ENCODE measurements at places on chromosomes 1 and 21.

DNA sequence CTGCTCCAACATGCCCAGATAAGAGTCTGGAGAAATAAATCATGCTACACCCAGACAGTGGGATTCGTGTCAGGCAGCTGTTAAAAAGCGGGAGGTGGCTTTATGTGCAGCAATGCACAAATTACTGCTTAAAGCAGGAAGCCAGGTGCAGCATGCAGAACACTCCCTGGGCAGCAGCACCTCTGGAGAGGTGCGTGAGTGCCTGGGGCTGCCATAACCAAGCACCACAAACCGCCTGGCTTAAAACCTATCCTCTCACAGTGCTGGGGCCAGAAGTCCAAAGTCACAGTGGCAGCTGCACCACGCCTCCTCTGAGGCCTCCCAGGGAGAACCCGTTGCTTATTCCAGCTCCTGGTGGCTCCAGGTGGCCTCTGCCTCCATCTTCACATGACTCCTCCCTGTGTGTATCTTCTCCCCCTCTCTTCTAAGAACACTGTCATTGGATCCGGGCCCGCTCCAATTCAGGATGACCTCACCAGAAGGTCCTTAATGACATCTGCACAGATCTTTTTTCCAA, 115.6 kb downstream of the SIK1 start:
- no peak for DNase-seq

DNA sequence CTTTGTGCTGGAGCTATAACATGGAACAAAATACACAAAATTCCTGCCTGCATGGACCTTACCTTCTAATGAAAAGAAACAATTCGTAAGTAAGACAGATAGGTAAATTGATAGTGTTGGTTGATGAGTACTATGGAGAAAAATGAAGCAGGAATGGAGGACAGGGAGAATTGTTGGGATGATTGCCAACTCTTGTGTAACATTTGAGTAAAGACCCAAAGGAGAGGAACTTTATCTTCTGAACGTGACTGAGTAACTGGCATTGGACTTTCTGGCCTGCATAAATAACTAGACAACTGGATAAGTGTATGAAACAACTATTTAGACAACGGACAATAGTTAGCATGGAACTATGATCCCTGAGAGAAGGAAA, 6.8 kb upstream of the EFCAB14 start:
- DNase-seq: no peak

DNA sequence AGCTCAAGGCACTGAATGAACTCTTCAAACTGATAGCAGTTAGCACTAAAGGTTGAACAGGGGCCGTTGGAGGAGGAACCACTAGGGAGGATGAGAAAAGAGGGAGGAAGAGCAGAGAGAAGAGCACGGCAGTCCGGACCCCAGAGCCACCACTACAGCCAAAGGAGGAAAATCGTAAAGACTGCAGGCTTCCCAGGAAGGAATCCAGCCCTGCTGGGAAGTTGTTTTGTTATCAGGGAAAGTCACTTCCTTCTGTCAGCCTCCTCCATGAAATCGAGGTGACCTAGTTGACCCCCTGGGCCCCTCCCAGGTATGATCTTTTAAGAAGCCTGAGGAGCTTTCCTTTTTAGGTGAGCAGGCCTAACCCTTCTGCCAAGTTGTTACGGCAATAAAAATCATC, 88.2 kb downstream of the PBX1 start:
- no peak for DNase-seq

DNA sequence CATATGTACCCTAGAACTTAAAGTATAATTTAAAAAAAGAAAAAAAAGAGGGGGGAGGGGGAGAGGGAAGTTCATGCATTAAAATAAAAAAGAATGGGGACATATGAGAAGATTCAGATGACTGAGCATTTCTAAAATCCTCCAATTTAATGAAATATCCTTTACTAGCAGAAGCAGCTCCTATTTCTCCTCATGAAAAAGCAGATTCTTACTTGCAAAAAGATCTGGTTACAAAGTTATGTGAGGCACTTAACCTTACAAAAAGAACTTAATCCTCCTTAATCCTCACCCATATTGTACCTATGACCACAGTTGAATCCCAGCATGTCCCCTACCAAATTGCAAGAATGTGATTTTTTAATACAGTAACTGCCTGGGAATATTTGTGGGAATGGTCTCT, 298.5 kb downstream of the SRGAP2C start:
- DNase-seq: no peak

DNA sequence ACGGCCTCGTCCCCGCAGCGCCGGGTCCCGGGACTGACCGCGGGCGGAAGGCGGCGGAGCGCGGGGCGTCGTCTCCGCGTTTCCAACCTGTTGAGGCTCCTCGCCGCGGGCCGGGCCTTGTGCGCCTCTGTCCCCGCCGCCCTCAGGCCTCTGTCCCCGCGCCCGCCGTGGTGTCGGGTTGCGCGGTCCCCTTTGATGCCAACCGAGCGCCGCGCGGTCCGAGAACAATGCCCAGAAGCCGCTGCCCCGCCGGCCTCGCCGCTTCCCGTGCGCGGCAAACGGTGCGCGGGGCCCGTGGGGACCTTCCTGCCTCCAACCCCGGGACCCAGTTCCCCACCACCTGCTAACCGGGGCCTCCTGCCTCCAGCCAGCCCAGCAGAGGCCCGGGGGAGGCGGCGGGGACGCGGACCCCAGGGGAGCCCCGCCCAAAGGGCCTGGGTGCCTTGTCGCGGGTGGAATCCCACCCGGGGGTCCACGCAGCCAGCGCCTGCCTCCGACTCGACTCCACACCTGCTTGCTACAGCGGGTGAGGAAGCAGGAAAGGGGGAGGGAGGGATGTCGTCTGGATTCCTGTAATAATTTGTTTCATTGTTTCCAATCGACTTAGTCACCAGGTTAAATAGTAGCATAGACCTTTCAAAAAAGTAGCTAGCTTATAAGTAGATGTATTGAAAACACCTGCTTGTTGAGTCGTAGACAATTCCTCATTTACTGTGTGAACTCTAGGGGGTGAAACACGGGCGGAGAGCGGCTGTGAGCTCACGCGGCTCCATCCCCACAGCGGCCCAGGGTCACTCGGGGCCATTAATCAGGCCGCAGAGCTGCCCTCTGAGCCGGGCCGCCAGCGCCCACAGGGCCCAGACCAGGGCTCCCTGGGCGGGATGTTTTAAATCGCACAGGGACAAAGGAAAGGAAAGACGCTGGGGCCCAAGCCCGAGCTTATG, 1.1 kb downstream of the COL18A1 start:
- no peak for DNase-seq

All from hippocampal formation (tissue), 2 donors.